ENCODE measurements at places on chromosomes 6 and 20.

DNA sequence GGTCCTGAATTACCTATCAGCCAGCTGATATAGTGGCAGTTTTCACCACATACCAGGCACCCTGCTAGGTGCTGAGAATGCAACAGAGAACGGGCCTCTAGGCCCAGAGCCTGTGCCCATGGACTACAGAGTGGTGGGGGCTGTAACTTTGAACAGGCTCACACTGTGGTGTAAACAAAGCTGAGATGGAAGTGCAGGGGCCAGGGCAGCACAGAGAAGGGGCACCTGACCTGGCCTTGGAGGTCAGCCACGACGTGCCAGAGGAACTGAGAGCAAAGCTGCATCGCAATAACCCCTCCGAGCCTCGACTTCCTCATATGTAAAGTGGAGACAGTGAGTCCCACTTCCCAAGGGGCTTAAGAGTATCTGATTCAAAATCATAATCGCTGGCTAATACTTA, 105.8 kb downstream of the MAFB start:
- no peaks in the 10 kb centered on the region for H3K36me3 ChIP-seq
- H3K27me3 ChIP-seq = peaks cover 8% of the 10 kb centered on the region
- DNase-seq = no peak
- H3K27ac ChIP-seq = no peak overlapping the region
- H3K4me1 ChIP-seq = no peaks in the 10 kb centered on the region

DNA sequence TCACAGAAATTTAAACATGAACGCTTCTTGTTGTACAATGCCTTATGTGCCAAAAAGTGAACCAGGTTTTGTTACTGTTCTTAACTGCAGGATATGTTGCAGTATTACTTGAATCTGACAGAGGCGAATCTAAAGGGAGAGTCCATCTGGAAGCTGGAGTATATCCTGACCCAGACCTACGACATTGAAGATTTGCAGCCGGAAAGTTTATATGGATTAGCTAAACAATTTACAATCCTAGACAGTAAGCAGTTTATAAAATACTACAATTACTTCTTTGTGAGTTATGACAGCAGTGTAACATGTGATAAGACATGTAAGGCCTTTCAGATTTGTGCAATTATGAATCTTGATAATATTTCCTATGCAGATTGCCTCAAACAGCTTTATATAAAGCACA, 19.9 kb downstream of the SMPDL3A start:
- H3K27ac ChIP-seq = no peak overlapping the region
- H3K36me3 ChIP-seq = peaks cover 6% of the 10 kb centered on the region
- no peak overlapping the region for H3K4me3 ChIP-seq
- no peak for DNase-seq

GRCh38 chr6:119566546-119567260, 217.1 kb upstream of the MAN1A1 start:
- H3K27me3 ChIP-seq = no peaks in the 10 kb centered on the region
- no peak overlapping the region for H3K4me3 ChIP-seq
- DNase-seq = no peak
- no peaks in the 10 kb centered on the region for H3K4me1 ChIP-seq
- H3K27ac ChIP-seq = no peak overlapping the region
- H3K36me3 ChIP-seq = no peaks in the 10 kb centered on the region

DNA sequence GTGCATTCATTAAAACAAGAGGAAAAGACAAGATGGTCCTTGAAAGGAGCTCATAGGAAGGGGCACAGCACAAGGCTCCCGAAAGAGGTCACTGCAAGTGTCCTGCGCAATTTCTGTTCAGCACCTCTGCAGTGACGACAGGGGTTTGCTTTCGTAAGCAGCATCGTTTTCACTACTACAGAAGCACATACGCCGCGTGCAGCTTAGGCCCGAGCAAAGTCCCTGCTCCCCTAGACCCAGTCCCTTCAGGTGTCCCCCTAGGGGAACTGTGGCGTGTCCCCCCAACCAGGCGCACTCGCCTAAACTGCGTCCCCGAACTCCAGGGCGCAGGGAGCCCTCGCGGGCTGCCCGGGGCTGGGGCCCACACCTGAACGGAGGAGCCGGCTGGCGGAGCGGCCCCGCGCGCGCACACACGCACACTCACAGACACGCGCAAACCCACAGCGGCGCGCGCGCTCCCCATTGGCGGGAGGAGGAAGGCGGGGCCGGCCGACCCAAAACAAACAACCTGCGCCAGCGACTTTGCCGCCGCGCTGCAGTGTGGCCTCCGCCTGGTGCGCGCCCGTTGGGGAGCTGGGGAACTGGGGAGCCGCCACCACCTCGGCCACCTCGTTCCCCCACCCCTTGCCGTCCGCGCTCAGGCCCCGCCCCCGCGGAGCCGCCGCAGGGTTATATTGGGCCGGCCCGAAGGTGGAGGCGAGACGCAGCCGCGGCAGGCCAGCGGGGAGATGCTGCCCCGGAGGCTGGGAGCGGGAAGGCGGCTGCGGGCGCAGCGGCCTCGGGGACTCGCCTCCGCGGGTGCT, at the start of gene FOXQ1:
Gene FOXQ1 (plus strand): TSS at position 699 of the 803 bp plus-strand sequence. CDS start 607 bp downstream, outside the sequence.
- no peaks in the 10 kb centered on the region for H3K36me3 ChIP-seq
- H3K27ac ChIP-seq = no peak within 1 kb of the TSS
- DNase-seq = peak; percentile 69
- peak within 1 kb of the TSS; percentile 77 for H3K4me3 ChIP-seq
- peaks cover 97% of the 10 kb centered on the region for H3K27me3 ChIP-seq

GRCh38 chr20:46423882-46424482, 17.6 kb upstream of the ELMO2 start:
- H3K36me3 ChIP-seq = no peaks in the 10 kb centered on the region
- no peak overlapping the region for H3K27ac ChIP-seq
- no peaks in the 10 kb centered on the region for H3K4me1 ChIP-seq
- no peak overlapping the region for H3K4me3 ChIP-seq

DNA sequence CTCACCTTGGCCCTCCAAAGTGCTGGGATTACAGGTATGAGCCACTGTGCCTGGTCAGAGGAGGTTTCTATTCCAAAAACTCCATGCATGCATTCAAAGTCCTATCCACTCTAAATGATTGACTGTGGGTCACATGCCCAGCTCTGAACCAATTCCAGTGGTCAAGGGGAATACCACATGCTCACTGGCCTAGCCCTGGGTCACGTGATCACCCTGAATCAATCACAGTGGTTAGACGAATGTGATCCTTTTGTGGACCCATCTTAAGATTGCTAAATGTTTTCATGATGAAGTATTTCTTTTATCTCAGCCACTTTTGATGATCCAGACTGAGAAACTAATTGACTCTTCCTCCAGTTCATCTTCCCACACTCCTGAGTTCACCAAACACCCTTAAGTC, 475.8 kb downstream of the PREX1 start:
- peaks cover 7% of the 10 kb centered on the region for H3K27me3 ChIP-seq
- H3K36me3 ChIP-seq = no peaks in the 10 kb centered on the region
- DNase-seq = no peak
- no peak overlapping the region for H3K4me3 ChIP-seq
- H3K27ac ChIP-seq = no peak overlapping the region
- H3K4me1 ChIP-seq = peaks cover 13% of the 10 kb centered on the region

- DNase-seq = no peak
- no peaks in the 10 kb centered on the region for H3K36me3 ChIP-seq
- H3K4me1 ChIP-seq = peaks cover 67% of the 10 kb centered on the region
- H3K4me3 ChIP-seq = no peak overlapping the region
Measured at GRCh38 chr6:100115407-100116101, 121.5 kb upstream of the MCHR2 start.

DNA sequence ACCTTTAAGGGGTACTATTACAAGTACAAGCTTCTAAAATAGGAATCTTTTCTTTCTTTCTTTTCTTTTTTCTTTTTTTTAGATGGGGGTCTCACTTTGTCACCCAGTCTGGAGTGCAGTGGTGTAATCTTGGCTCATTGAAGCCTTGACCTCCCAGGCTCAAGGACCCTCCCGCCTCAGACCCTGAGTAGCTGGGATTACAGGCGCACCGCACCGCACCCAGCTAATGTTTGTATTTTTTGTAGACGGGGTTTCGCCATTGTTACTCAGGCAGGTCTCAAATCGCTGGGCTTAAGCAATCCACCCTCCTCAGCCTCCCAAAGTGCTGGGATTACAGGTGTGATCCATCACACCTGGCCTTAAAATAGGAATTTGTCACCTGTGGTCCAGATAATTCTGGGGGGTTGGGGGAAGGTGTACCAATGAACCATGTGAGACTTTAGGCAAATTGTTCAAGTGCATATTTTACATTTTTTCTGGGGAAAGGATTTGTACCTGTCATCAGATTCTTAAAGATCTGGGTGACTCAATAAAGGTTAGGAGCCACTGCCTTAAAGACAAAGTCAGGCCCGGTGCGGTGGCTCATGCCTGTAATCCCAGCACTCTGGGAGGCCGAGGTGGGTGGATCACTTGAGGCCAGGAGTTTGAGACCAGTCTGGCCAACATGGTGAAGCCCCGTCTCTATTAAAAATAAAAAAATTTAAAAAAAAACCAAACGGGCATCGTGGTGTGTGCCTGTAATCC, 19.7 kb upstream of the SYNJ2 start:
- peaks cover 7% of the 10 kb centered on the region for H3K27me3 ChIP-seq
- no peak overlapping the region for H3K27ac ChIP-seq
- no peak overlapping the region for H3K4me3 ChIP-seq
- peaks cover 17% of the 10 kb centered on the region for H3K36me3 ChIP-seq
- DNase-seq = no peak
- no peaks in the 10 kb centered on the region for H3K4me1 ChIP-seq

DNA sequence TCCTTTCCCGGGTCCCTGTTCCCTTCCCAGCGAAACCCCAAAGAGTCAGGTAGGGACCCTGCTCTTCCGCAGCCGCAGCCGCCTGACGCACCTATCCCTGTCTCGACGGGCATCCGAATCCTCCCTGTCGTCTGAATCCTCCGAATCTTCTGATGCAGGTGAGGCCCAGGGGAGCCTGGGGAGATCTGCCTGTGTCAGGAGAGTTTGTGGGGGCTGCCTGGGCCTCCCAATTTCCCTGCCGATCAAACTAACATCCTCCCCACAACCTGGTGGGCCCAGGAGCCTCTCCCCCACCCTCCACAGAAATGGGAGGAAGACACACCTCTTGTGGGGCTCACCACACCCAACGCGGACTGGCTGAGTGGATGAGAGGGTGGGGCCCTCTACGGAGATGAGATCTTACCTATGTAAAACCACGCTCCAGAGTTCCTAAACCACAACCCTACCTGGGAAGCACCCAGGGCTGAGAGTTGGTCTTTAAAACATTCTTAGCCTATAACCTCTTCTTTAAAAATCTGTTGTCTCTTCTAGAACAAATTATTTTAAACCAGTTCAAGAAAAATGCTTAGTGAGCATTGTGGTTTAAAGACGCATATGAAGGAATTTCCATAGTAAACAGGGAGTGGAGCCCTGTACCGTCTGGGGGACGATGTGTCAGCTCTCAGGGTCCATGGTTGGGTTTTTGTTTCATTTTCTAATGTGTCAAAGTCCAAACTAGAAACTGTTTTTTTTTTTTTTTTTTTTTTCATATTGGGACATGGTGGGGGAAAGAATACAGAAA, 1.7 kb downstream of the CDC25B start:
- H3K27ac ChIP-seq = peak overlapping the region; percentile 74
- no peak for DNase-seq
- peaks cover 8% of the 10 kb centered on the region for H3K27me3 ChIP-seq
- H3K4me1 ChIP-seq = peaks cover 52% of the 10 kb centered on the region
- H3K36me3 ChIP-seq = peaks cover 5% of the 10 kb centered on the region
- H3K4me3 ChIP-seq = peak overlapping the region; percentile 88

GRCh38 chr20:56722042-56722441, 92.9 kb downstream of the TFAP2C start:
- DNase-seq = no peak
- H3K4me3 ChIP-seq = no peak overlapping the region
- H3K27me3 ChIP-seq = peaks cover 5% of the 10 kb centered on the region
- no peak overlapping the region for H3K27ac ChIP-seq
- H3K36me3 ChIP-seq = no peaks in the 10 kb centered on the region
- H3K4me1 ChIP-seq = peaks cover 39% of the 10 kb centered on the region

DNA sequence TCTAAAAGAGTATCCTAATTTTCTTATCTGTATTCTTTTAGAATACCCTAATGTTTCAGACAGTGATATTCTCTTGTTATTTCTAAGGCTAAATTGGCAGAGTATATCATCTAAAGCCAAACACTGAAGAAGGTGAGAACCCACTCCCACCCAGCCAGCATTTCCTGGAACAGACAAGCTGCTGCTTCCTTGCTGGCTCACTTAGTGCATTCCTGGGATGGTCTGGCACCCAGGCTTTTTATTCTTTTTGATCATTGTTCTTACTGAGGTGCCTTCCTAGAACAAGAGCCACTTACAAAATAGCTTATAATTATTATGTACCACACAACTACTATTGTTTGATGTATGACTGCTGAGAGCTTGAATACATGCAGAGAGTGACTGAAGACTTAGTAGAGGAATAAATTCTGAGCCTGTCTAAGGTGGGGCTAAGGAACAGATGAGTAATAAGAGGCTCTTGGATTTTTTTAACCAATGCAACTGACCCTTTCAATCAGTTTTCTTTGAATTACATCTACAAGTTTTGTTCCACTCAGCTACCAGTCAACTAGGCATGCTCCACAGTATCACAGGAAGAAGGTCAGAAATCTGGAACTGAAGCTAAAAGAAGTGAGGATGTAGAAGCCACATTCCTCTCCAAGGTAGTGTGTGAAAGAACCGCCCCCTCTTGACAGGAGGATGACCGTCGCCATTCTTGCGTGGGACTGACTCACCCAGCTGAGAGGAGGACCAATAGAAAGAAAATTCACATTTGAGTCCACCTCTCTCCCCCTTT, 30.1 kb downstream of the PRPH2 start:
- DNase-seq = no peak
- H3K36me3 ChIP-seq = peaks cover 53% of the 10 kb centered on the region
- H3K27ac ChIP-seq = no peak overlapping the region
- H3K27me3 ChIP-seq = no peaks in the 10 kb centered on the region
- no peaks in the 10 kb centered on the region for H3K4me1 ChIP-seq
- no peak overlapping the region for H3K4me3 ChIP-seq

DNA sequence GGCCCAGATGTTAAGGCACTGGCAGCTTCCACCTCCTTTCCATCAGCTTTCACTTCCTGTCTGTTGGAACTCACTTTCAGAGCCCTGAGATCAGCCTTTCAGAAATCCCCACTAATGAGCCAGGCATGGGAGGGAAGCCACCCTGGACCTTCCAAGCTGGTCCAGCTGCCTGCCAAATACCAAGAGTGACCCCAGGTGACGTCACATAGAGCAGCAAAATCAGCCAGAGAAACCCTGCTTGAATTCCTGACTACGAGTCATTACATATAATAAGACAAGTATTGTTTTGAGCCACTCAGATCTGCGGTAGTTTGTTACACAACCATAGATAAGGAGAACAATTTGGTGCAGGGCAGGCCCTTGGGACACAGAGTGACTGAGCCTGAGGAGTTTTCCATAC, 556.0 kb upstream of the JAG1 start:
- no peak for DNase-seq
- H3K27me3 ChIP-seq = no peaks in the 10 kb centered on the region
- peaks cover 48% of the 10 kb centered on the region for H3K4me1 ChIP-seq
- H3K36me3 ChIP-seq = no peaks in the 10 kb centered on the region
- no peak overlapping the region for H3K4me3 ChIP-seq
- H3K27ac ChIP-seq = no peak overlapping the region

Data from nephron progenitor cell (in vitro differentiated cells).